ENCODE measurements at places on chromosomes 2 and 18. TPM values are rescaled to one million over a fixed set of nuclear protein-coding genes. Genes with fewer than 3 reads are reported as not detected.

MDH1B gene
- total RNA-seq: 0.54 TPM

ZNF804A gene
- 3.3 TPM for total RNA-seq

POTEI gene
- not detected for total RNA-seq

C18orf54 gene
- total RNA-seq: 3.0 TPM

HOXD3 gene
- not detected for total RNA-seq

Data from IMR-90 (cell line).